ENCODE measurements at places on chromosomes 13 and 19.
A peak's percentile ranks its signal among the peaks of the same experiment; 100 is the strongest.

- no peak for DNase-seq
Observed at GRCh38 chr19:40407714-40408597, 5.2 kb downstream of the PRX start.

GRCh38 chr19:37991841-37992248, 84.8 kb downstream of the SIPA1L3 start:
- DNase-seq: no peak

DNA sequence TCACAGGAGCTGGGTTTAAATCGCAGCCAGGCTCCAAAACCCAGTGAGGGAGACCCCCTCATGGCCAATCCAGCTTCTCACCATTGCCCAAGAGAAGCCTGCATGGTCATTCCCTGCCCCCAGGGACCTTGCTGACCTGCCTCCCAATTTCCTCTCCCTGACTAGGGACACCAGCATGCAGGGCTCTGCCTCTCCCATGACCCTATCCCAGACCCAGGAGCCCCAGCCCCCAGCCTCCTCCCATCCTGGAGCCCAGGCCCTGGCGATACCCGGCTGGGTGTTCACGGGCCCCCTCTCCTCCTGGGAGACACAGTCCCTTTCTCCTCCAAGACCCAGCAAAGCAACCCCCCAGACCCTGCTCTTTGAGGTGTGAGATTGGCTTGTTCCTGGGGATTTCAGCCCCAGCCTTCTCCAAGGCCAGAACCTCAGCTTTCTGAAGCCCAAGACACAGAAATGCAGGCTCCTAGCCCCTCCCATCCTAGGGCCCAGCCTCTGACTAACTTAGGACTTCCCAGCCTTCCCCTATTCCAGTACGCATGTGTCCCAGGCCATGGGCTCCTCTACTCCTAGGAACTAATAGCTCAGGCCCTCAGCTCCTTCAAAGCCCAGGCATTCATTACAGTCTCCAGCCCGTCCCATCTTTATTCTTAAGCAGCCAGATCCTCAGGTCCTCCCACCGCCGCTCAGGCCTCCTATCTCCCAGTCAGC, 1.1 kb downstream of the GYS1 start:
- DNase-seq: no peak

DNA sequence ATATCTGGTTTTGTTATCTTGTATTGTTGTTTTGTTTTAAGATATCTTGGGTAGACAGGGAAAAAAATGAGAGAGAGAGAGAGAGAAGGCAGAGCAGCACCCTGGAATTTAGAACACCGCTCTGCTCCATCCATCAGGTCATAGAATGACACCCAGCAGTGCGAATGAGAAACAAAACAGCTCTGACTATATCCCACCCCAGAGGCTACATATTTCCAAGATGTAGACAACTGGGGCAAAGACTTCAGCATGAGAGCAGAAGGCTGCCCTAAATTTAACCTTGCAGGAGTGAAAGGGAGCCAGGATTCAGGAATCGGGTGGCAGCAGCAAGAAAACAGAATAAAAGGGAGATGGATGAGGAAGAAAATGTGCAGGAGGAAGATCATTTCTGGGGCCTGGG, 46.5 kb downstream of the TNFSF13B start:
- no peak for DNase-seq

DNA sequence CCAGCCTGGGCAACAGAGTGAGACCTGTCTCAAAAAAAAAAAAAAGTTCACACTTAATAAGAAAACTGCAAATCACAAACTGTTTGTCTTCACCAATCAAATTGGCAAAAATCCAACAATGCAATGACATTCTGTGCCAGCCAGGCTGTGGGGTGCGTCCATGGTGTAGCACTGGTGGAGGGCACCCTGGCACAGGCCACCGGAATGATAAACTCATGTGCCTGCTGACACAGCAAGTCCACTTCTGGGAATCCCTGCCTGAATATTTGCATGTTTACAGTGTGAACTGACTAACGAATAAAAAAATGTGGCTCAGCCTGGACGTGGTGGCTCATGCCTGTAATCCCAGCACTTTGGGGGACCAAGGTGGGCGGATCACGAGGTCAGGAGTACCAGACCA, 1.6 kb upstream of the LRRC25 start:
- DNase-seq: no peak

DNA sequence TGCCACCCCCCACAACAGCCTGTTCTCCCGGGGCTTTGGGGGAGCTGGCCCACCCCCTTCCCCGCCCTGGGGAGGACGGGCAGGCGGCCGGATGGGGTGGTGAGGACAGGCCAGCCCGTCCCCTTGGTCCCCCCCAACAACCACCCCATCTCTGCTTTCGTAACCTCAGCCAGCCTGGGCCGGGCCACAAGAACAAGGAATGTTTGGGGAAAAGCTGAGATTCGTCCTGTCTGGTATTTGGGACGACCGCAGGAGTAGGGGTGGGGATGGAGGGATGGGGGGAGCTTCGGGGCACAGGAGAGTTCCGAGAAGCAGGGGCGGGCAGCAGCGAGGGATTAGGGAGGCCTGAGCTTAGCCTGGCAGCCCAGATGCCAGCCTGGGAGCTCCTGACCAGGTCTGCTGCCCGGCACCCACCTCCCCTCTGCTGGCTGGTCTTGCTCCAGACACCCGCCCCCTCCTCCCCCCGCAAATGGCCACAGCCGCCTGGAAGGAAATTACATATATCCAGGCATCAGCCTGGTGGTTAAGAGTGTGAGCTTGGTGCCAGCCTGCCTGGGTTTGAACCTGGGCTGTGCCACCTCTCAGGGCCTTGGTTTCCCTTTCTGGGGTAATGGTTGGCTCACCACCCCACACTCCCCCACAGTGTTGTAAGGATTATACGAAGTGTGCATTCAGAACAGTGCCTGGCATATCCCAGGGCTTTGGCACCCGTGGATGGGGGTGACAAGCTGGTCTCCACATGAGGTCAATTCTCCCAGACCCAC, at the start of gene PODNL1:
TSS of gene PODNL1 (minus strand) at position 117 of the 764 bp plus-strand sequence. CDS start 236 bp downstream, outside the sequence.
- no peak for DNase-seq

DNA sequence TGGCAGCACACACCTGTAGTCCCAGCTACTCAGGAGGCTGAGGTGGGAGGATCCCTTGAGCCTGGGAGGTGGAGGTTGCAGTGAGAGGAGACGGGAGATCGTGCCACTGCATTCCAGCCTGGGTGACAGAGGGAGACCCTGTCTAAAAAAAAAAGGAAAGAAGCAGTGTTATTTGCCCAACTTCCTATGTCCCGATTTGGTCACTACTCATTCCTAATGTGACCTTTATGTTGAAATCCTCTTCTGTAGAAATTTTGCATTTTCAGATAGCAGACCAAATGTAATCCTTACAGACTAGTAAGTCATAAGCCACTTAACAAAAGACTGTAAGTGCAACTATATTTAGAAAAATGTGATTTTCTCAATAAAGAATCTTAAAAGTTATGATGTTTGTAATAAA, 18.2 kb upstream of the STK24 start:
- no peak for DNase-seq

DNA sequence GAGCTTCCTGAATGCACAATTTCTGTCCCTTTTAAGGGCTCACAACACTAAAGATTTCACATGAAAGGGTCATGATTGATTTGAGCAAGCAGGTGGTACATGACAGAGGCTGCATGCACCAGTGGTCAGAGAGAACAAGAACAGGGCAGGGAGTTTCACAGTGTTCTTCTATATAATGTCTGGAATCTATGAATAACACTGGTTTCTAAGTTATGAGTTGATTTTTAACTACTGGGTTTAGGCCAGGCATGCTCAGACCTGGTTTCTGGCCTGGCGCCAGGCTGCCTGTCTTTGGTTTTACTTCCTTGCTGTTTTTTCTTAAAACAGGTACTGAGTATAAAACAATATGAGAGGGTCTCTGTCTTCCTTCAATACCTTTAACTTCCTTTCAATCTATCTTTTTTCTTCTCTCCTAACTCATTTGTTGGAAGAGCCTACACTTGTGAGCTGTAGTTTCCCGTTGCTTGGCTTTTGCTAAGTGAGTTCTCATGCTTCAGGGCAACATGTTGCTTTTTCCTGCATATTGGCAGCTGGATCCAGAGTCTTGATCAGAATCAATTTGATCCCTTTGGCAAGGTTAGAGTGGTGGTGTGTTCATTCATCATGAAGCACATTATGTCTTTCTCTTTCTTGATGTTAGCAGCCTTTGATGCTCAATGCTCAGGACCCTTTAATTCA, 38.5 kb upstream of the FGF14 start:
- no peak for DNase-seq

DNA sequence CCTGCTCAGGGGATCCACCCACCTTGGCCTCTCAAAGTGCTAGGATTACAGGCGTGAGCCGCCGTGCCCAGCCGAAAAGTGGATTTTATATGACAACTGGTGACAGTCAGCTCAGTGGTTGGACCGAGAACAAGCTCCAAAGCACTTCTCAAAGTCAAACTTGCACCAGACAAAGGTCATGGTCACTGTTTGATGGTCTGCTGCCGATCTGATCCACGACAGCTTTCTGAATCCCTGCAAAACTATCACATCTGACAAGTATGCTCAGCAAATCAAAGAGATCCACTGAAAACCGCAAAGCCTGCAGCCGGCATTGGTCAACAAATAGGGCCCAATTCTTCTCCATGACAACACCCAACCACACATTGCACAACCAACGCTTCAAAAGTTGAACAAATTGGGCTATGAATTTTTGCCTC, 21.6 kb upstream of the NAA16 start:
- DNase-seq: no peak

GRCh38 chr13:30163441-30163840, 143.9 kb downstream of the KATNAL1 start:
- no peak for DNase-seq

GRCh38 chr19:7337380-7338194, 11.2 kb upstream of the ARHGEF18 start:
- DNase-seq: no peak

- DNase-seq: no peak
Observed at GRCh38 chr13:25489238-25489637, 117.5 kb downstream of the ATP8A2 start.

- peak; percentile 71 for DNase-seq
Observed at GRCh38 chr19:1825909-1826556, 14.0 kb upstream of the ATP8B3 start.

DNA sequence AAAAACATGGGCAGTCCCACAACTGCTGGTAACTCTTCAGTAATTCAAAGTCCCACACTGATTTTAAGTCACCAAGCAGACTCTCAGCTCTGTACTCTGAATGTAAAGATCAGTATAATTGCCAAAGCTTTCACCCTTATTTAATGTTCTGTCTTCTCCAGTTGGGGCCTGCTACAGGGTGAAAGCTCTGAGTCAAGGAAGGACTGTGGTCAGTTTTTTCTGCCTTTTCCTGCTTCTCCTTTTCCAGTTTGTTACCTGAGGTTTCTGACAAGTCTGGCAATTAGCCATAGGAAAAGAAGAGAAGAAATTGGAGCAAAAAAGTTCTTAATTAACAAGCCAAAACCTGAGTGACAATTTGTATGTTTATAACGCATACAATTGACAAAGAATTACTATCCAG, 279.3 kb downstream of the RBM26 start:
- DNase-seq: no peak

- DNase-seq: no peak
Observed at GRCh38 chr13:110637747-110638146, 22.4 kb downstream of the NAXD start.

DNA sequence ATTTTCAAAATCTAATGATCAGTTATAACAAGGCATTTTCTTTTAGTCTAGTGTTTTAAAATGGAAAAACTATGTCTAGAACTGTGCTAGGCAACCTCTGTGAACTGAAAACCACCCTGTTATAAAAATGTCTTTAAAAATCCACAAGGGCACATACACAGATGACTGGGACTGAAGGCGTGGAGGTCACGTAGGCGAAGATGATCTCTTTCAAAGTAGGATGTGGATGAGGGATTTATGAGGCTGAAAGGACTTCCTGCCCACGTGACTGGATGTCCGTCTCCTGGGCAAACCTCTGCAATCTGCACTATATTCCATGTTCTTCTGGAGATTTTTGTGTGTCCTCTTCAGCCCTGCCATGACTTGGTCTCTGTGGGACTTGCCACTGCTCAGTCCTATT, 84.2 kb upstream of the ZNF536 start:
- no peak for DNase-seq

DNA sequence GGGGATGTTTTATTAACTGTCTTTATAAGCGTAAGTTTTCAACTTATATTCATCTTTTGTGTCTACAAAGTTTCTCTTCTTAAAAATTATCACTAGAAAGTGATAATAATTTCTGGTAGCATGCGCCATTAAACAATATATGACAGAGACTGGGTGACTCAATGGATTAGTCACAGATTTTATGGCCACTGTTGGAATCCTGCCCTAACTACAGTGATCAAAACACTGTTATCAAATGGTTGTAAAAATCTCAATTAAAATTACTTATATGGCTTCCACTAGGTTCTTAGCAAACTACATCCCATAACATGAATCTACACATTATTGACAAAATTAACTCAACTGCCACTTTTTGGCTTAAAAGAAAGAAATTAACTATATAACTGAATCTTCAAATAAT, 350.0 kb downstream of the DACH1 start:
- DNase-seq: no peak

GRCh38 chr19:33434886-33435705, 61.6 kb downstream of the CEBPG start:
- no peak for DNase-seq

DNA sequence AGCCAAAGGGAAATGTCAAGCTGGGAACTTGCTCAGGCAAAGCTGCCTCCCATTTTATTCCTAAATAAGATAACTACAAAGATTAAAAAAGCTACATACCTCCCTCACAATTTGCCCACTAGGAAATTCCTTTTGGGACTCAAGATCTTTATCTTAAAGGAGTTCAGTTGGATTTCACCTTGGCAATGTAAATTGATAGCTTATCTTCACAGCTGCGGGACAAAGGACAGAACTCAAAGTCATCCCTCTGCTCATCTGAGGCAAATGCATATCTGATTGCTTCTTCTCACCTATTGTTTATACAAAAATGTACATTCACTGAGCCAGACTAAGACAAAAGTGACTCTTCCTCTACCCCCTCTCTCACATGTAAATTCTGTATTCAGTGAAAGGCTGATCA, 47.8 kb downstream of the FGF14 start:
- DNase-seq: no peak

DNA sequence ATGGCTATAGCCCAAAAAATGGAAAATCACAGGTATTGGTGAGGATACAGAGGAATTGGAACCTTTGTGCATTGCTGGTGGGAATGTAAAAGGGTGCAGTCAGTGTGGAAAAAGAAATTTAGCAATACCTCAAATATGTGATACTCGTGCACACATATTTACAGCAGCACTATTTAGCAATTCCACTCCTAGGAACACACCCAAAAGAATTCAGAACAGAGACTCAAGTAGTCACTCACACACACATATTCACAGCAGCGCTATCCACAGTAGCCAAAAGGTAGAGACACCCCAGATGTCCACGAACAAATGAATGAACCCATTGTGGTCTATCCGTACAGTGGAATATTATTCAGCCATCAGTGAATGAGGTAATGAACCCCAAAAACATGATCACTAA, 114.0 kb downstream of the COL4A2 start:
- no peak for DNase-seq

- DNase-seq: no peak
Observed at GRCh38 chr13:111608556-111608955, 288.1 kb downstream of the TEX29 start.

- DNase-seq: no peak
Observed at GRCh38 chr19:50435221-50435620, 2.5 kb downstream of the MYBPC2 start.
